EL (cell line): ENCODE measurements at places on chromosomes 2 and 18.

GRCh38 chr2:182866461-182867406, at the start of gene FRZB:
TSS of gene FRZB (minus strand) at chr2:182866637. CDS start at chr2:182866552, 85 bp downstream.
- peak; percentile 81 for DNase-seq

DNA sequence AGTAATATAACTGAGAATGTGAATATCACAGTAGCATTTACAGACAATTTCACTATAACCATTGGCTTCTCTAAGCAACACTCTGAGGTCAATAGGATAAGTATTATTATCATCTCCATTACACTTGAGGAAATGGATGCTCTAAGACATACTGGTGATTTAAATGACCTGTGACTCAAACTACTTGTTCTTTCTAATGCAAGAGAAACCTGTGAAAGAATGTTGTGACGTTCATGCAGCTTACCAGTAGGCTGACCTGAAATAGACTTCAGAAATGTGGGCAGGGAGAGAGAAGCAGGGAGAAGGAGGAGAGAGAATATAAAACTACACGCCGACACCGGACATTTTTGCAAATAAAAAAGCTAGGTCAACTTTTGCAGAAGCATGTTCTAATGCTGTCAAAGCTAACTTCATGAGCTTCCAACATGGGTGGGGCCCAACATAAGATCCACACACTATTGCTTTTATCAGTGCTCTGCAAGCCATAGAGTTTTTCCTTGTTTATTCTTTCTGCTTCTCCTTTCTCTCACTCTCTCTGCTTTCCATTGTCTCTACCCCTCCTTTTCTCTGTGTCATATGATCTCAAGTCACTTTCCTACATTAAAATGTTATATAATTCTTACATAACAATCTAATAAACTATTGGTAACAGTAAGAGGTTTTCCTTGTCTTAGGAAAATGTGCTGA, 217.6 kb upstream of the FN1 start:
- DNase-seq: peak; percentile 39

- DNase-seq: peak; percentile 70
Measured at GRCh38 chr2:62705859-62706720, 577 bp downstream of the EHBP1 start.

GRCh38 chr18:73479477-73479876, 611.7 kb upstream of the NETO1 start:
- peak; percentile 47 for DNase-seq

DNA sequence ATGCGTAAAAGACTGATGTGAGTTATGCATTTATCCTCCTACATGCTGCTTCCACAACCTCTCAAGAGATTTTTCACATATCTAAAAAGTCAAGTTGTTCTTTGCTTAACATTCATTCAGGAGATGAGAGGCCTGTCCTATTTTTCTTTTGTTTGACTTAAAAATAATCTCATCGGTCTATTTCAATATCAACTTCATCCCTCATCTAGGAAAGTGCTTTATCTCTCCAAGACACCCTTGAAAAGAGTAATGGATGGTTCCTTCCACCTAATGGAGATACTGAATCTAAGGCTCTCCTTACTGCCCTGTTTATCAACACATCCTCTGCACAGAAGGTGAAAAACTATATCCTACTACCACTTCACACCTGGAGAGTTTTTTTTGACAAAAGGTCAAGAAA, 2.4 kb downstream of the NFE2L2 start:
- DNase-seq: no peak

DNA sequence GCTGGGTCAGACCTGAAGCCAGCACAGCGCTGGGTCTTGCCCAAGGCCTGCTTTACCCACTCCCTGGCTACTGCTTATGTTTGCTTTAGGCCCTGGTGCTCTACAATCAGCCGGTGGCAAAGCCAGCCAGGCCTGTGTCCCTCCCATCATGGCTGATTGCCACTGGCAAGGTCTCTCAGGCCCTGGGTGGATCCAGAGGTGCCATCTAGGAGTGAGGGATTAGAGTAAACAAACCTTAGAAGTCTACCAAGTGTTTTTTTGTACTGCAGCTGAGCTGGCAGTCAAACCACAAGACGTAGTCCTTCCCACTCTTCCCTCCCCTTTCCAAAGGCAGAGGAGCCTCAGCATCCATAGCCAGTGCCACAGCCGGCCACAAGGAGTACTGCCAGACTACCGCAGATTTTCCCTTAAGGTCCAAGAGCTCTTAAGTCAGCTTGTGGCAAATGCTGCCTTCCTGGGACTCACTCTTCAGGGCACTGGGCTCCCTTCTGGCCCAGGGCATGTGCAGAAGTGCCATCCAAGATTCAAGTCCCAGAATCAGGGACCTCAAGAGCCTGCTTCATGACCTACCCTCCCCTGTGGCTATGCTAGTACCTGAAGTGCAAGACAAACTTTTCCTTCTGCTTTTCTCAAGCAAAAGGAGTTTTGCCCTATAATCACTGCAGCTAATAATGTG, 20.0 kb downstream of the IL1RL2 start:
- DNase-seq: no peak

GRCh38 chr2:86237172-86237571, 37.9 kb downstream of the MRPL35 start:
- no peak for DNase-seq

GRCh38 chr2:215724146-215724545, 288.3 kb upstream of the FN1 start:
- DNase-seq: no peak

GRCh38 chr2:164015328-164016123, 279.7 kb upstream of the FIGN start:
- DNase-seq: peak; percentile 7

DNA sequence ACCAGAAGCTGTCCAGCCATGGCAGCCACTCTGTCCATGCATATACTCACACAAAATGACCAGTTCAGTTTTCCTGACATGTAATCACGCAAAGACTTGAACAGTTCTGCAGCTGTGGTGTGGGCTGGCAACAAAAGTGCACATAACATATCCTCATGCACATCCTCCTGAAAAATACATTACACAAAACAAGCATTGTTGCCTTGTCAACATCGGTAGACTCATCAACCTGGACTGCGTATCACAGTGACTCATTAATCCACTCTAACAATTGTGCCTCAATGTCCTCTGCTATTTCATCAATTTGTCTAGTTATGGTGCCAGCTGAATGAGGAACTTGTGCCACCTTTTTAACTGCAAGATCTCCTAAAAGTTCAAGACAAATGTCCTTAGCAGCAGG, 19.5 kb downstream of the RBKS start:
- DNase-seq: no peak

DNA sequence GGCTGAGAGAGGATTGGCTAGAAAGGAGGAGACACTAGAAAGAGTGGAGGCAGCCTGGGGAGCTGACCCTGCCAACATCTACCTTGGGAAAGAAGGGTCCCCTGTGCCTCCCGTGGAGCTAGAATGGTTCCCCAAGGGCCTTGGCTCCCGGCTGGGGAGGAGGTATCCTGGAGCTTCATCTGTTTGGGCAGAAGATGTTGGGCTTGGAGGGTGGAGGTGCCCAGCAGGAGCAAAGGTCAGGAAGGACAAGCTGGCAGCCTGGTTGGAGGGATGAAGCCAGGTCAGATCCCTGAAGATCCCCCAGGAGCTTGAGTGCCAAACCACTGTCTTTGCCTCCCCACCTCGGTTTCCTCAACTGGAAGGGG, 2.9 kb downstream of the ATP6V1B1 start:
- DNase-seq: no peak

DNA sequence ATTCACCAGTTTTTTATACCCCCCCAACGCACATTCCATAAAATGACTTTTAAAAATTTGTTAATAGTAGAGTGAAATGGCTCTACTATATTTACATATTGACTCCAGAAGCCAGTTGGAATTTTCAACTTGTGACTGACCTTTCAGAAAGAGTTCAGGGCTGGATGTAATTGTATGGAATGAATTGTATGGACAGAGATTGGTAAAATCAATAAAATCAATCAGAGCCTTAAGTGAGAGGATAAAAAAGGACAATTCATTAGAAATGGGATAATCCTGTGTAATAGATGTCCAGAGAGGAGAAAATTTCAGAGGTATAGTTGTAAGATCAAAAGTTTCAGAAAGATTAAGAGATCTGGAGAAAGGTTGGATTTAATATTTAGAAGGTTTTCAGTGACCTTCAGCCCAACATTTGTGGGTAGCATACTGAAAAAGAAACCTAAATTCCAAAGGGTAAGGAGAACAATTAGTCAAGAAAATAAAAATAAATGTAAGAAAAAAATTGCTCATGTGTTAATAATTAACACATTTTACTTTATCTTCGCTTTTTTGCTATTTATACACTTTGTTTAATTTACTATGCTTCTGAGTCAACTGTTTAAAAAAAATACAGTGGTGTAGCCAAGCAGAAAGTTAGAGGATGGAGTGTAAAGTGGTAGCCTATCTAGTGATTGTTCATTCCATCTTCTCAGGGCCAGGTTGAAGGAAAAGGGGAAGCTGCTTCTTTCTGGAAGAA, 385.4 kb upstream of the TMEFF2 start:
- DNase-seq: no peak

DNA sequence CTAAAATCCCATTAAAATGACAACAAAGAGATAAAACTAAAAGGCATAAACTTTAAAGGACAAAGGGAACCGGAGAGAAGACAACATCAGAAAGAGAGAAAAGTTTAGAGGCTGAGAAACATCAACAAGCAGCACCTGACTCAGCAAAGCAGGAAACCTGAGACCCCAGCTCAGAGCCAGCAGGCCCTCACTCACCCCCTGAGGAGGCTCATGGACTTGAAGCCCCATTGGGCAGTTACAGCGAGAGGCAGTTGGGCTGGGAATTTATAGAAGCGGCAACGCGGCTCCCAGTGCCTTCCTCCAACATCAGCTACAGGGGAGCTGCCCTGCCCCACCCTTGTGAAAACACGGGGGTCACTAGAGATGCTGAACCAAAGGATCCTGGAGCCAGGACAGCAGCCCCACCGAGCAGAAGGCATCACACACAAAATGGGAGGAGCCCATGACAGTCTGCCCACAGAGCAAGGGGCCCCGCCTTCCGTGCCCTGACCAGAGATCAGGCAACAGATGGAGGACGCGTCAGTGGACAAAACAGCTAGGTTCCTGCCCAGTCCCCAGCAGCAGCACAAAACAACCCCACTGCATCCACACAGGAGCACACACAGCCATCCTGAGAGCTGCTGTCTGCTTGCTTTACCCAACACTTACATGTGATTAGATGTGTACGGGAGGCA, 52.7 kb downstream of the CMPK2 start:
- DNase-seq: no peak

- DNase-seq: peak; percentile 72
Measured at GRCh38 chr2:163345795-163346573, 389.8 kb downstream of the FIGN start.

DNA sequence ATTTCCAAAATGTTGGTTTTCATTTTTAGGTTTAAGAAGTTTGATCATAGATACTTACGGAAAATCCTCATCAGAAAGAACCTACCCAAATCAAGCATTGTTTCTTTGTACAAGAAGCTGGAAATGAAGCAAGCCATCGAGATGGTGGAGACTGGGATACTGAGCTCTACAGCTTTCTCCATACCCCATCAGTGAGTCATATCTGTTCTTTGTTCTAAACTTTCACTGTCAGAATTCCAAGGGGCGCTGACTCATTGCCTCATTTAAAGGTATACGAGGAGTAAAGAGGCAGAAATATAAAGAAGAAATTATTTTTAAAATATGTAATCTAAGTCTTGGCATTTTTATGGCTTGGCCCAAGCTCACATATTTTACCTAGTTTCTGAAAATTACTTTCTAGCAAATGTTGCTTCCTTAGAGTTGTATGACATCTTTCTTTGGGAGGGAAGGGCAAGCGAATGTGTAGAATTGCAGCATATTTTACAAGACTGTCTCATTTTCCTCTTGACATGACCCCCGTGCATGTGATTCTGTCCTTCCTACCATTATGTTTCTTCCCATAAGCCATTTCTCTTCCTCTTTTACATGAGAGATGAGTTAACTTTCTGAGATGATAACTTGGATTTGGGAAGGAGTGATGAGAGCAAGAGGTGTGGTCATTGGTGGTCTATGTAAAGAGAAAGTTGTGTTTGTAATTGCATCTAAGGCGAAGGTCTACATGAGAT, 41.2 kb downstream of the SLC9A4 start:
- peak; percentile 90 for DNase-seq

DNA sequence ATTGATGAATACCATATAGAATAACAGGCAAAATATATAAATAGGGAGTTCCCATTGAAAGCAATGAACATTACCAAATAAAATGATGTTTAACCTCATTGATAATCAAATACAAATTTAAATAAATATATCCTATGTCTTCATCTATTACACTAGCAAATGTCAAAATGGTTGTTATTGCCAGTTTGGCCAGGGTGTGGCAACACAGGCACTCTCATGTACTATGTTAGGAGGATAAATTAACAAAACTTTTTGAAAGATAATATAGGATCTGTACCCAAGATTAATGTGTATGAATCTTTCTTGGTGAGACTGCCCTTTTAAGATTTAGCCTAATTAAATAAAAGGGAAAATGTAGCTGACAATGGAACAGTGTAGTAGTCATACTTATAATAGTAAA, 659.3 kb downstream of the ERBB4 start:
- DNase-seq: no peak

DNA sequence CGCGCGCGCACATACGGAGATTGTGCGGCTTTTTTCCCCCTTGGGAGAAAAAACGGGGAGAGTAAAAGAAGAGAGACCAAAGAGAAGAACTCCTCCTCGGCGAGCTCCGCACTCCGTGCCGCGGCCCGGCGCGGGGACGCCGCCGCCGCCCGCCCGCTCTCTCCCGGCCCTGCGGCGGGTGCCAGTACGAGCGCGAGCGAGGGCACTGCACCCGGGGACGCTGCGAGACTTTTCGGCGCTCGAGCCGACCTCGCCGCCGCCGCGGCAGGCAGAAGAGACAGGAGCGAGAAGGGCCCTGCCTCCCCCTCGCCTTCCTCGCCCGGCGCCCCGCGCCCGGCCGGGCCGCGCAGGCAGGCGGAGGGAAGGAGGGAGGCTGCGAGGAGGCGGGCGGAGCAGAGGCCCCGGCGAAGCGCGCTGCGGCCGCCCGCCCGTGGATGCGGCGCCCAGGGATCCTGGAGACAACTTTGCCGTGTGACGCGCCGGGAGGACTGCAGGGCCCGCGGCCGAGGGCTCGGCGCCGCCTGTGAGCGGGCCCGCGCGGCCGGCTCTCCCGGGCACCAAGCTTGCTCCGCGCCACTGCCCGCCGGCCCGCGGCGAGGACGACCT, 857 bp upstream of the INHBB start:
- DNase-seq: peak; percentile 38

GRCh38 chr2:103268841-103269498, 507.1 kb downstream of the TMEM182 start:
- DNase-seq: no peak
